ENCODE measurements at places on chromosomes 16 and 17.

GRCh38 chr17:79082311-79083190, 7.9 kb downstream of the ENGASE start:
- peak; percentile 74 for DNase-seq

DNA sequence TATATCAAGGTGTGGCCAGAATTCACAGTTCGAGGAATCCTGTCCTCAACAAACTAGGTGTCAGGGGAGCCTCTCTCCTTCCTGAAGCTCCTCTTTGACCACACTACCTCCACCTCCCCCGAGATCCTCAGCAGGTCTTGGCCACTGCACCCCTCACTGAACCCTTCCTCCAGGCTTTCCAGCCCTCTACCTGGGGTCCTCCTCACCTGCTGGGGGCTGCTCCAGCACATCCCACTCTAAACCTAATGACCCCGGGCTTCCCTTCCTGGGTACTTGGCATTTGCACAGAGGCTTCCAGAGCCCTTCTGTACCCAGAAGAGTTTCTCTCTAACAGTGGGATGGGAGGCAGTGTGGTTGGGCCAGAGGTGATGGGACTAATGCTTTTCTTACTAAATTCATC, 9.7 kb downstream of the SLC6A2 start:
- DNase-seq: no peak

- no peak for DNase-seq
These were observed 33.4 kb downstream of the CMIP start for GRCh38 chr16:81477697-81478693.

GRCh38 chr17:16909472-16910246, 62.3 kb downstream of the TNFRSF13B start:
- DNase-seq: no peak

- DNase-seq: no peak
These were observed 79.5 kb upstream of the FOXF1 start for GRCh38 chr16:86430814-86431213.

DNA sequence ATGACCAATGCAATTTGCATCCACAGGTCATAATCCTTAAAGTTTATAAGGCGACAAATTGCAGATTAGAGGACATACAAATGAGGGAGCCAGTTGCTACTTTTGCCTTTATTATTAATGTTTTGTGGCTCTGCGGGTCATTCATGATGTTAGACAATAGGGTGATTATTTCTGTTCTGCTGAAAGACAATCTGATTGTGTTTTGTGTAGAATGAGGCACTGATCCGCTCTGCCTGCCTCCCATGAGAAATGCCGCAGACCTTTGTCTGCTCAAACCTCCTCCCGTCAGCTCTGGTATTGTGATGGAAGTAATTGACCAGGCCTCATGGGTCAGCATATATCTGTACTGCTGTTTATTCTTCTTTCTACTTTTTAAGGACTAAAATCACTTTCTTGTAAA, 224.9 kb downstream of the PRKCA start:
- no peak for DNase-seq

- DNase-seq: no peak
These were observed 21.5 kb downstream of the MYH11 start for GRCh38 chr16:15835136-15835878.

DNA sequence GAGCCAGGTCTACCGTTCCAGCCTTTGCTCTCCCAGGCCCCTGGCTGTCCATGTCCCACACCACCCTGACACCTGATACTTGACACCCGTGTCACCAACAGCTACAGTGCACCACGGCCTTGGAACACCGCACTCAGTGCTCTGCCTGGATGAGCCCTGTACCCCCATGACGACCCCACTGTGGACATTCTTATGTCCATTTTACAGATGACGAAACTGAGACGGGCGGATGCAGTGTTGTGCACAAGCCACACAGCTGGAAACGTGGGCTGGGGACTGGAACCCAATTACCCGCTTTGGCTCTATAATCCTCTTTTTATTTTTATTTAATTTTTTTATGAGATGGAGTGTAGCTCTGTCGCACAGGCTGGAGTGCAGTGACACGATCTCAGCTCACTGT, 83.6 kb upstream of the CBX4 start:
- peak; percentile 7 for DNase-seq

DNA sequence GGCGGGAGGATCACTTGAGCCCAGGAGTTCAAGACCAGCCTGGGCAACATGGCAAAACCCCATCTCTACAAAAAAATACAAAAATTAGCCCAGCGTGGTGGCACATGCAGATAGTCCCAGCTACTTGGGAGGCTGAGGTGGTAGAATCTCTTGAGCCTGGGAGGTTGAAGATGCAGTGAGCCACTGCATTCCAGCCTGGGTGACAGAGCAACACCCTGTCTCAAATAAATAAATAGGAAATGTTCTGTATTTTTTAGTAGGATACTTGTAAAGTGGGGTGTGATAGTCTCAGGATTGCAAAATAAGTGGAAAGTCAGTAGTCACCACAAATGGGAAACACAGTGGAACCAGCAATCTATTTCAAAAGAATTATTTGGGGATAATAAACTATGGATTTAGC, 4.0 kb downstream of the RSPRY1 start:
- DNase-seq: no peak

GRCh38 chr16:87705771-87706277, 60.0 kb downstream of the KLHDC4 start:
- DNase-seq: no peak

DNA sequence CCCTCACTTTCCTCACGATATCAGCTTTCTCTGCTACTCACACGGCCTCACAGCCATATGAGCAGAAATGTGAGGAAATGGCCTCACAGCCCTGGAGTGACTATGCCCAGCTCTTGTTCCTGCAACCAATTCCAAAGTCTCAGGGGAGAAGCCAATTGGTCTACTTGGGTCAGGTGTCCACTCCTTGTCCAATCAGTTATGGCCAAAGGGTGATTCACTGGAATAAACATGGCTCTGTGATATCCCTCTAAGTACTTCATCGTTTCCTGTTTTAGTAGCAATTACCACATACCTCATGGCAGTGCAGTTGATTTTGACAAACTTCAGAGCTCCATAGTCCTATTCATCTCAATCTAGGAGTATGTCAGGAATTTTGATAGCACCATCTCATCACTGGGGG, 195.4 kb downstream of the KATNIP start:
- no peak for DNase-seq

- DNase-seq: no peak
These were observed 86.8 kb upstream of the SALL1 start for GRCh38 chr16:51237861-51238378.

GRCh38 chr17:44308320-44308818, at the start of gene RUNDC3A:
Gene RUNDC3A, plus strand, starts transcription at chr17:44308601. Its CDS starts 232 bp downstream, at chr17:44308833.
- DNase-seq: peak; percentile 89

- no peak for DNase-seq
These were observed 99.4 kb upstream of the MYOCD start for GRCh38 chr17:12566291-12566690.

DNA sequence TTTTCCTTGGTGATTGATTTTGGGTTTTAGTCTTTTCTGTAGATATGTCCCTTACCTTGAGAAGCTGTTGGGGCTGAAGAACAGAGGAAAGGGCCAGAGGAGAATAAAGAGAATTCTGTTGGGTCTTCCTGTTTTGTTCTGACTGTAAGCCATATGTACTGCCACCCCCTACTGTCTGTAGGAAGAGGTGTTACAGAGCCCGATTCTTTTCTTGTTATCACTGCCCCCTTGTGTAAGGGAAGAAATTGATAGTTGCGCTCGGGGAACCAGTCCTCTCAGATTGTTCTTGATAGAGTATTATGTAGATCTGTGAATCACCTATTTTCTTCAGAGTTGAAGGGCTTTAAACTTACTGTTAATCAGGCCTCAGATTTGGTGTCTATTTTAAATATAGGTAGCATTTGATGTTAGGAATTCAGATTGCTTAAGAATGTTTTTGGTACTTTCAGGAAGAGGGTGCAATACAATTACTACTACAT, 2.4 kb downstream of the TANC2 start:
- DNase-seq: no peak

- DNase-seq: no peak
These were observed 42.0 kb downstream of the GOSR1 start for GRCh38 chr17:30519166-30519565.

DNA sequence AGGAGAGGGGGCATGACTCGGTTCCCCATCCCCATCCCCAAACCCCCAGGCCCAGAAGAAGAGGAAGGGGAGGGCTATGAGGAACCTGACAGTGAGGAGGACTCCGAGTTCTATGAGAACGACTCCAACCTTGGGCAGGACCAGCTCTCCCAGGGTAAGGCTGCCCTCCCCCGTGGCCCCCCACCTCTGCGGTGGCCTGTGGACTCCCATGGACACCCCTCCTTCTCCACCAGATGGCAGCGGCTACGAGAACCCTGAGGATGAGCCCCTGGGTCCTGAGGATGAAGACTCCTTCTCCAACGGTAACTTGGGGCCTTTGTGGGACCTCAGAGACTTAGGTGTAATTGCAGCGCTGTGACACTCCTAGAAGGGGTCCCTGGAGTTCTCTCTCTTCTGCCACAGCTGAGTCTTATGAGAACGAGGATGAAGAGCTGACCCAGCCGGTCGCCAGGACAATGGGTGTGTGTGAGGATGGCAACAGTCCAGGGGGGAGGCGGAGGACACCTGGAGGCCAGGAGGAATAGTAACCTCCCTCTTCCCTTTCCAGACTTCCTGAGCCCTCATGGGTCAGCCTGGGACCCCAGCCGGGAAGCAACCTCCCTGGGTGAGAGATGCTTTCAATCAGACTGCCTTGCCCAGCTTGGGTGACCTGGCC, 5.6 kb downstream of the CD19 start:
- DNase-seq: no peak

DNA sequence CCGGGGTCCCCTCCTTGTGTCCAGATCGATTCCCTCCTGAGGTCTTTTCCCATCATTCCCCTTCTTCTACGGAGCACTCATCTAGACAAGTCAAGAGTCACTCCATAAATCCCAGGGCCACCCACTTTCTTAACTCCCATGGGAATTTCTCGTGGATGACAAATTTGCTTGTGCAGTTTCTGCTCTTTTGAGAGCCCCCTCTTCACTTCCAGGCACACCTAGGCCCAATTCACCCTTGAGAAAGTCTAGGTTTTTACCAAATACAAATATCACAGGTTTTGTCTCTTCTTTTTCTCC, 522 bp upstream of the POLDIP2 start:
- no peak for DNase-seq

- DNase-seq: no peak
These were observed 308.9 kb upstream of the DYNLRB2 start for GRCh38 chr16:80231888-80232287.

- no peak for DNase-seq
These were observed 699 bp upstream of the PVALEF start for GRCh38 chr17:81164371-81165245.

GRCh38 chr16:17397499-17397891, 73.3 kb downstream of the XYLT1 start:
- DNase-seq: no peak

GRCh38 chr16:67917140-67917851, 14.4 kb downstream of the CTRL start:
- DNase-seq: peak; percentile 90

GRCh38 chr17:56653877-56654276, 60.4 kb downstream of the NOG start:
- DNase-seq: no peak

DNA sequence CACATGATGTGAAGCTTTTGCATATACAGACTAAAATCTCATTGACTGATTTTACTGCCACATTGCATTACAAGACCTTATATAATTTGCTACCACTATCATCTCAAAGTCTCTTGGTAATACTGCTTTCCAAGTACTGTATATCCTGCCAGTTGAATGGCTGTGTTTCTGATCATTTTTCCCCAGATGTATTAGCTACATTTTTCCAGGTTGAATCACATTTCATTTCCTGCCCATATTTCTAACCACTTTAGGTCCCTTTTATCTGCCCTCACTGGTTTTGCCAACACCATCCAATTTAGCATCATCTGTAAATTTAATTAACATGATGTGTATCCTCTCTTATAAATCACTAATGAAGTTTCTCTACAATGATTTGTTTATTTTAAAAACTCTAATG, 365.7 kb upstream of the PMFBP1 start:
- no peak for DNase-seq

DNA sequence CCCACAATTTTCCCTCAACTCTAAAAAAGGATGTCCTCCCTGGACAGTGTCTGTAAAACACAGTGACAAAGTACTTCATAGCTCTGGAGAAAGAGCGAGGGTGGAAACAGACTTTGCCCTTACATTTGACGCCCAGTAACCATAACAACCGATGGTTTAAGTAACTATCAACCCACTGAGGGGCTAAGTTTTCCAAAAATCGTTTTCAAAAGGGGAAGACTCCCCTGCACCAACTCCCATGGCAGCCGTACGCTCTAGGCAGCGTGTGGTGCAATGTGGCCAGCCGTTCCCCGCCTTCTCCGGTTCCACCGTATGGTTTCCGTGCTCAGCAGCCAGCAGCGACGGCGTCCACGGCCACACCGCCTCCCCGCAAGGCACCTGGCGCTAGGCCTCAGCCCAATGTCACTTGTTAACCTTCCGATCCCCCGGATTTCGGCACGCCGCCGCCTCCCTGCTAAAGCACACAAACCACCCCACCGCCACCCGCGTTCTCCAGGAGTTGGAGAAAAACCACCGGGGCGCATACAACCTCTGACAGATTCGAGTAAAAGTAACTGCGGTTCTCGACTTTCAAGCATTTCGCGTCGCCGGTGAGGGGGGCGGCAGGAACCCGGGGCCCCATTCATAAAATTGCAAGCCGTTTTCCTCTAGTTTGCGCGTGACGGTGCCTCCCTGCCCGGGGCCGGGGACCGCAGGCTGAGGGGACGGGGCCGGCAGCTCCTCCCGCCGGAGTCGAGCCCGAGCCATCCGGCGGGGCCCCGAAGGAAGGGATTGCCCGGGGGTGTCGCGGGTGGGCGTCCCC, 661 bp downstream of the TEX2 start:
- DNase-seq: peak; percentile 78

DNA sequence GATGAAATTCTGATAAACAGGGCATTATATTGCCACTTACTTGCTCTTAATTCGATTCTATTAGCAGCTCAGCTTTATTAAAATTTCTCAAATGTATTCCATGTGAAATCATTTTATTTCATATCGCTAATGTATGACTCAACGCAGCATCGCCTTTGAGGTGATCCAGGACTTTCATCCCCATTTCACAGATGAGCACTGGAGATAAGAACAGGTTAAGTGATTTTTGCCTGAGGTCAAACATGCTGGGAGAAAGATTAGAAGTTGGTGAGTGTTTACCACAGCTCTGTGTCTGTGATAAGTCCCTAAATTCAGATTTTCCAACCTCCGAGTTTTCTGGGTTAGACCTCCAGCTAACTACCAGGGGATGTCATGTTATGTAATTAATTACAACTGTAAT, 43.6 kb downstream of the RBFOX1 start:
- DNase-seq: no peak

DNA sequence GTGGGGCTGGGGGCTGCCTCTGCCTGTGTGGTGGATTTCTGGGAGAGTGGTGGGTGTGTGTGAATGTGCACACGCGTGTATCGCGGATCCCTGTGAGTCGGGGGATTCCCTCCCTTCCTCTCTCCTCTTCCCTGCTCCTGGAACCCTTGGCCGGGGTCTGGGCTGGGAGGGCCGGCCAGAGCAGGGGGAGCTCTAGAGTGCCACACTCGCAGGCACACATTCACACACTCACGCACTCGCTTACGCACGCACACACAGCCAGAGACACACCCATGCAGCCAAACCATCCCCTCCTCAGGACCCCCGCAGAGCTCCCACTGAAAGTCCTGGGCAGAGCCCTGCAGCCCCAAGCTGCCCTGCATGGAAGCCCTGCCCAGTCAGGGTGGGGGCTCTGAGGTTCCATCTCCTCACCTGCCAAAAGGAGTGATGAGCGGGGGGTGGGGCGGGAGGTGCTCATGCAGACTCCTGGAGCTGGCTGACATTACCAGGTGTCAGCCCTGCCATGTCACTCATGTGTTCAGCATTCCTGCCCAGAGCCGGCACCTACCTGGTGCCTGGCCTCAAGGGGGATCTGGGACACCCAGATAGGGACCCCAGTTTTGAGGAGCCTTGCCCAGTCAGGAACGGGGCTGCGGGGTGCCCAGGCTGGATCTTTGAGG, 1.9 kb downstream of the NECAB2 start:
- no peak for DNase-seq

Data from right cardiac atrium (tissue), 5 donors.